ENCODE measurements at places on chromosomes 12 and 14.

- peak; percentile 10 for DNase-seq
These were observed 1.3 kb downstream of the RNASE7 start for GRCh38 chr14:21043387-21043973.

- DNase-seq: no peak
These were observed 30.6 kb downstream of the RIN3 start for GRCh38 chr14:92544051-92544720.

DNA sequence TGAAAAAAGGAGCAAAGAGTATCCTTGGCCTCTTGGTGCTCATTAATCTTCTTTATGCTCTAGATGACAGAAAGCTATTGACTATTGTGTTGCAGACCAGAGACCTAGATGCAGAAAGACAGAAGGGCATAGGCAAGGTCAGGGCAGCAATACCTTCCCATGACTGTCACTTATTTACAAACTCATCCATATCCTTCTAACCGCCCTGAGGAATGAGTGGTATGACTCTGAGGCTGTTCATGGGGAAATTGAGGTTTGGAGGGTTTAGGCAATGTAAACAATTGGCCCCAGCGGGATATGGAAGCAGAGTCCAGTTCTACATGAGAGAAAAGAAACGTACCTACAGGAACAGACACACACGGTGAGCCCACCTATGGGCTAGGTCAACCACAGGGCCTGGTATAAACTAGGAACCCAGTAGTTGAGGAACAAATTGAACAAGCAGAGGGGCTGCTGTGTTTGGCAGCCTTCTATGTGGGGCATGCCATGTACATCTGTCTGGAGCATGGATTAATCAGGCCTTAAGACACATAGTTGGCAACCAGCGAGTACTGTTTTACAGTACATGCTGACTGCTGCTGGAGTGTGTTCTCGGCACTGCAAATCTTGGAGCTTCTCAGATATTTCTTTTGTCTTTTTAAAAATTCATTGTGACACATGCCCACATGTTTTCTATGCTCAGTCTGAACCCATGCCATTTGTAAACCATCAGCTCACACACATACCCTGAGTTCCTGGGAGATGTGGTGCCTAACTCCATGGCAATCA, 159.7 kb upstream of the NTF3 start:
- no peak for DNase-seq

DNA sequence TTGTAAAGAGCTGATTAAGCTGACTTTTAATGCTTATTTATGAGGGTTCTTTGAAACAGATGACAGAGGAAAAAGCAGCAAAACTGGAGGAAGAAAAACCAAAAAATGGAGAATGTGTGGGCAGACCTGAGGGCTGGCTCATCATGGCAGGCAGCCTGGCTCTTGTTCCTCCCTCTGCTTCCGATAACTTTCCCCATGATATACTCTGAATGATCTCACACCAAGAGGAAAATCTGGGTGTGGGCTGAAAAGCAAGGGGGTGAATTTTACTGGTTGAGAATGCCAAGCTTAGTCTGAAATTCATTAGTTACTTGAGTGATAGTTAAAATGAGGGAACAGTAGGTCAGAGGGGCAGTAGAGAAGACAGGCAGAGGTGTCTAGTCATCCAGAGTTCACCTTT, 330.1 kb upstream of the PRICKLE1 start:
- no peak for DNase-seq
